Brain microvascular endothelial cell (primary cell): ENCODE measurements at places on chromosomes 7 and 10.

GRCh38 chr10:43292755-43293676 lies 26.2 kb upstream of the RASGEF1A start:
- DNase-seq: peak; percentile 49

- DNase-seq: no peak
Observed at GRCh38 chr10:87842220-87842641, 21.1 kb downstream of the KLLN start.

GRCh38 chr10:5592070-5592469 lies 67.3 kb downstream of the CALML3 start:
- no peak for DNase-seq

DNA sequence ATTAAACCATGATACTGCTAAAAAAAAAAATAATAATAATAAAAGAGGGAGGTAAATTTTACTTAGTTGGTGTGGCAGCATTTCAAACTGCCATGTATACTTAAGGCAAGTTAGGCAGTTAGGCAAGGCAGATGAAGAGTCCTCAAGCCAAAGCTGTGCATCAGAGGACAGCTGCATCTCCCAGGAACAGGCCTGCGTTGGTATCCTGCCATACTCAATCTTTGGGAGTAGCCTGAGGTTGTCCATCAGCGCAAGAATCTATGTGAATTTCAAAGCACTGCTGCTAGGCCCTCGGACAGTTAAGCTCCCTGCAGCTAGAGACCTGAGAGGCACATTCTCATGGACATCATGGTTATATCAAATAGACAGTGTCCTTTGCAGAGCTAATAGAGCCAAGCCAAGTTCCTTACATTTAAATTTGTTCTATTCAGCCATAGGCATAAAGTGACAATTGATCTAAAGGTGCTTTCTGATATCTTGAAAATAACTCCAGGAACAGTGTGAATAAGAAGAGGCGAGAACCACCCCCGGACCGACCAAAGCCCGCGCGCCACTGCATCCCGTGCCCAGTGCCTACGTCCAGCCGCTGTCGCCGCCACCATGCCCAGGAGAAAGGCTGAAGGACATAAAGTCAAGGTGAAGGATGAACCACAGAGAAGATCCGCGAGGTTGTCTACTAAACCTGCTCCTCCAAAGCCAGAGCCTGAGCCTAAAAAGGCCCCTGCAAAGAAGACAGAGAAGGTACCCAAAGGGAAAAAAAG lies 310.6 kb downstream of the SEMA3D start:
- no peak for DNase-seq

GRCh38 chr7:22255834-22256233 lies 101.1 kb downstream of the RAPGEF5 start:
- DNase-seq: no peak

- DNase-seq: no peak
Observed at GRCh38 chr10:126369125-126369710, 19.1 kb downstream of the ADAM12 start.

DNA sequence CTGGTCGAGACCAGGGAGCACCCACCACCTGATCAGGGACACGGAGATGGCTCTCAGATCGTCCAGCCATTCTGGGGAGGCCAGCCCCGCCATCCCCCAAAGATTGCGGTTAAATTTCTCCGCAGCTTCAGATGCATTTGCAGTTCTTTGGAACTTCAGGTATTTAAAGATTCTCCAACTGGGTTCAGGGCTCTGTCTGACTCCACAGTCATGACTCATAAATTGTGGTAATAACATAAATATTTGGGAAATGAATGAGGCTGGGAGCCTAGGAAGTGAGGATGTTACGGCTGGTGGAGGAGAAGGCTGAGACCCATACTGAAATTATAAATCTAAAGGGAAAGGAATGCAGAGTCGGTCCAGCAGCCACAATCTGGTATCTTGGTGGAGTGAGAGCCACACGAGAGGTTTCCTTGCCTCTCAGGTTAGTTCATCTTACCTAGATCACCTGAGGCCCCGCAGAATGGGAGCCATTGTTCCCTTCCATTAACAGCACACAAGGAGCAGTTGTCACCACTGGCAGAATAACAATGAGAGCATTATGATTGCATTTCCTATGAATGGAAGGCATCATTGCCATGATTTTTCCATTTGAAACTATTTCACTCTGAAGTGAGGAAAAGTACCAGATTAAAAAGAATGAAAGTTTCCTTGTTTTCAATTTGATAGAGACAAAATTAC lies 26.7 kb upstream of the DNAJB6 start:
- peak; percentile 94 for DNase-seq

- no peak for DNase-seq
Observed at GRCh38 chr7:134780166-134780828, 863 bp downstream of the CALD1 start.

DNA sequence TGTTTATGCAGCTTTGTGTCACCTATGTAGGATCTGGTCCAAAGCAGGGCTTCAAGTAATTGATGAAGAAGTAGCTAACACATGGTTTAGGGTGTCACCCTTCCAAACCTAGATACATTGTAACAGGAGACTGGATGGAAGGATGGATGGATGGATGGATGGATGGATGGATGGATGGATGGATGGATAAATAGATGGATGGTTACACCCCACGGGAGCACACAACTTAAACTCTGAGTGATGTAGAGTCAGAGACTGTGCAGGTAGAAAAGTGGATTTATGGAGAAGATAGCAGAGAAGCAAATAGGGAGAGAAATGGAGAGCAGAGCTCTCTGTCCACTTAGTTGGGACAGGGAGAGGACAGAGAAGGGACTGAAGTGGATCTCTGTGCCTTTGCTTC lies 78.4 kb downstream of the NHLRC2 start:
- DNase-seq: no peak

DNA sequence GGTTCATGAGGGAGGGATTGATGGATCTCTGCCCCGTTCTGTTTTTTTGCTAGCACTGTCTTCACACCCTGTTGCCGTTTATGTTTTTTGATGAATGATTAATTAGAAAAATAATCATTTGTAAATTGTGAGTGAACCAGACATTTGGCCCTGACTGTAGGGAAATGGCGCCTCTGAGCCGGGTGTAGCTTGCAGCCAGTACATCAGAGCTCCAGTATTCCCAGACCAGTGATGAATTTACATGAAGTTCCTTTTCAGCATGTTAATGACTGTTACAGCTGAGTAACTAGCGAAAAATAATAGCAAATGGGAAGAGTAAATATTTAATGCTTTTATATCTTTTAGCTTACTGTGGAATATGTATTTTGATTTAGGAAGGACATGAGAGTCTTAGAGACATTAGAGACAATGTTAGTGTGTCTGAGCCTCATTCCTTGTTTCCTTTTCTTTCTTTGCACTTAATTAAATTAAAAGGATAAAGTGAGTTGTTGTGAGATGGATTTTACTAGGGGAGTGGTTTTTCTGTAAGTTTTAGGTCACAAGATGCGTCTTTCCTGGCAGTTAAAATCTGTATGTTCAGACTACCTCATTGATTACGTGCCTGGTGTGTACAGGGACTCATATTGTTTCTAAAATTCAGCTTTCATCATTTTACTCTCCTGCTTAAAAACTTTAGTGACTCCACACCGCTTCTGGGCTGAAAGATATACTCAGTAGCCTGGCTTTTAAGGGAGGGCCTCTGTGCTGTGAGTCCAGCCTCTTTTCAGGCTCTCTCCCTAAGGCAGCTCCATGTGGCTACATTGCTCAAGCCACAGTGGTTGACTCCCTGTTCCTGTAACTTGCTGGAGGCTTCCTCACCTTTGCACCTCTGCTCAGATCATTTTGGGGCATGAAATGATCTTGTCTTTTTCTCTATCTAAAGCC lies 86.4 kb downstream of the AUTS2 start:
- DNase-seq: no peak

GRCh38 chr7:50742401-50742800 lies 40.3 kb downstream of the GRB10 start:
- DNase-seq: no peak

- DNase-seq: no peak
Observed at GRCh38 chr7:24721481-24722001, 35.7 kb downstream of the GSDME start.

GRCh38 chr7:90587766-90588165 lies 8.4 kb upstream of the CDK14 start:
- no peak for DNase-seq

DNA sequence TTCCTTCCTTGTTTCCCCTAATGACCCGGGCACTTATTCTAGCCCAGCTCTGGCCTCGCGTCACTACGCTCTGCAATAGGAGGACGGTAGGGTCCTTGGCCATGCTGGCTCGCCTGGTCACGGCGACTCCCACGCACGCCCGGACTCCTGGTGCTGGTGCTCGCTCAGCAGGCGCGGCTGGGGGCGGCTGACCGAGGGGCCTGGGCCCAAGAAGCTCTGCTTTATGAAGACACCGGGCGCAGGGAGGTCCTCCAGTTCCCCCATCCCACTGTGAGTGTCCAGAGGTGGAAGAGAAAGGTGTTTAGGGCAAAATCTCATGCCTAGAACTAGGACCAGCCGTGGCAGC lies 54.2 kb upstream of the ZNF32 start:
- DNase-seq: no peak

GRCh38 chr10:63573068-63573697 lies 52.0 kb downstream of the REEP3 start:
- no peak for DNase-seq

DNA sequence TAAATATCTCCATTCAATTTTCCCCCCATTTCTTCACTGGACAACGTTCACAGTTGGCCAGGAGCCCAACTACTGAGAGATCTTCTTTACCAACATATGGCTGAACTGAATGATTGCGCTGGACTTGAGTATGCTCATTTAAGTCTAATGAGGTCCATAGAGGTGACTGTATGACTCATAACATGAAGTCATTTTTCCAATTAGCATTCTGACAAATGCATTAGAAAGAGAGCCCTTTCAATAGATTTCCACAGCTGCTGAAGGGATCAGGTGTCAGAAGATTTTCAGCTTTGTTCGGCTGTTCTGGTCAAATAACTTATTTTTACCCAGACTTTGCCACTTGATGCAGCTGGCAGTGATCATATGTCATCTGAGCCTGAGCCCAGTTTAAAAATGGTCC lies 438.0 kb downstream of the ETV1 start:
- no peak for DNase-seq

GRCh38 chr10:60967260-60967659 lies 23.3 kb upstream of the RHOBTB1 start:
- DNase-seq: no peak

- DNase-seq: no peak
Observed at GRCh38 chr10:97738616-97739015, 1.7 kb downstream of the ZFYVE27 start.

DNA sequence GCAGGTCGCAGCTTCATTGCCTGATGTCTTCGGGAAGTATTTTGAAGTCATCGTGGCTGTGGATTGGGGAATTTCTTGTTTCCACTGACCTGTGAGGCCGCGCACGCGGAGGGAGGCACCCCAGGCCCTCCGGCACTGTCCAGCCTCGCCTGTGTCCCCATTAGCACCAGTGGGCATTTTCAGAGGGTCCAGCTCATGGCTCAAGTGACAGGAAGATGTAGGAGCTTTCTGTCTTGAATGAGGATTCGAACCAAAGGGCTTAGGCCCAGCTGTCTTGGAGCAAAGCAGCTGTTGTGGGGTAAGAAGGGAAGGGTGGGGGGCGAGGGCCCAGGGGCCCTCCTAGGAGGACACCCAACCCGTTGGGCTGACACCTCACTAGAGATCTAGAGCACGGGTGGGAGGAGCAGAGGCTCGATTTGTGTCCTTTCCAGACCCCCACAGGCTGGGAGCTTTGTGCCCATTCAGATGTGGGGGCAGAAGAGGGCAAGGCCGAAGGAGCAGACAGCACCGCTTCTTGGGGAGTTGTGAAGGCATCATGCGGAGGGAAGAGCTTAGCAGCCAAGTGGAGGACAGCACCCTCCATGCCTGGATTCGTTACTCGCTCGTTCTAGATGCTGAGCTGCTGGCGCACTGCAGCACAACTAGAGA lies 914 bp downstream of the ZNF37A start:
- no peak for DNase-seq

GRCh38 chr7:144834641-144835144 lies 1.2 kb downstream of the TPK1 start:
- peak; percentile 25 for DNase-seq

DNA sequence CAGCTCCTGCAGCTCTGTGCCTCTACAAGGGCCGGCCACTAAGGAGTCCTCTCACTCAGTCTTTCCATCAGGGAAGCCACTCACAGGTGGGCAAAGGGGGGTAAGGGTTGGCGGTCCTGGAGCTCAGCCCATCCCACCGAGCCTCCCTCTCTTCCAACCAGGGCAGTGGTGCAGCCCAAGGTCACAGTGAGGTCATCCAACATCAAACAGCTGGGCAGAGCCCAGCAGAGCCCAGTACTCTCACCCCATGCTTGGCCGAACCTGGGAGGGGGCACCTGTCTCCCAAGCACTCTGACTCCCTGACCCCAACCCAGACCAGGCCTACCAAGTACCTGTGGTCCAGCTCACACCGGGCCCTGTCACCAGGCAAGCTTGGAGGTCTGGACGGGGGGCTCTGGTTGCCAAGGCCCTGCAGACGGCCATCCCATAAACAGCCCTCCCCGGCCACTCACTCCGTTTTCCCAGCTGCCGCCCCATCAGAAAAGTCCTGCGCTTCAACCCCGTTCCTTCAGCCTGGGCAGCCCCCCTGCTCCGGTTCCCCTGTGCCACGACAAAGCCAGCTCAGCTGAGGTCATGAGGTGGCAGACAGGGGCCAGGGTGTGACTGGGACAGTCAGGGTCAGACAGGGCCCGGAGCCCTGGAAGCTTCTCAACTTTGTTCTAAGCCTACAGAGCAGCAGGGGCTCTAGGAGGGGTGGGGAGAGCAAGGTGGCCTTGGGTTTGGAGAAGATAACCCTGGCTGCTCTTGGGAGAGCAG lies 27.5 kb downstream of the PDGFA start:
- DNase-seq: no peak

DNA sequence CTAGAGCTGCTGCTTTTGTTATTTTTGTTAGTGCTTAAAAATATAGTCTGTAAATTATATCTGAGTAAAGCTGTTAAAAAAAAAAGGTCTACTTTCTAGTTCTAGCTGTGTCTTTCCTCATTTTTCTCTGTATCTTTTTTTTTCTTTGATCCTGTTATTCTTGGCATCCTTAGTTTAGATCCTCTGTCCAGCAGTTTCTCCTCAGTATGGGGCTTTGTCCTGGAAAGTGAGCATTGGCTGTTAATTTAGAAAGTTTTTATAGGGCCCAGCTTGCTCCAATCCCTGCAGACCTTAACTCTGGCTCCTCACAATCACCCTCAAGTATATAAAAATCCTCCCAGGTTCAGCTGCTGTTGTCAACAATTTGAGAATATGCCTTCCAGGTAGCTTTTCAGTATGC lies 23.5 kb downstream of the DDX50 start:
- no peak for DNase-seq

DNA sequence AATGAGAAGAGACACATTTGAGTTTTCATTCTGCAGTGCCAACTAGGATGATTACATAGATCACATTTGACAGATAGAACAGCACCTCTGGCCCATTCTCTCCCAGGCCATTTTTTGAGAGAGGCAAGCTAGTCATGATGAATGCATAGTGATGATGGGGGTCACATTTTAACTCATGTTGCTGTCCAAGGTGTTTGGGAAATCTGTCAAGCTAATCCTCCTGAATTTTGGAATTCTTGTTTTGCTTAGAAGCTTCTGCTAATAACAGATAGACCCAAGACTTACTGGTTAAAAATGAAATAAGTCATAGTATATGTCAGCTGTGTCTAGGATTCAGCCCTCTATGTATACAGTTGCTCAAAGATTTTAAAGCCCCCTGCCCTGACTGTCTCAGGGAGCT lies 101.0 kb downstream of the PTPN20 start:
- no peak for DNase-seq

GRCh38 chr7:44065431-44066110 lies at the start of gene PGAM2:
Gene PGAM2 (minus strand): TSS chr7:44065567. CDS start chr7:44065529, 38 bp downstream.
- no peak for DNase-seq
